ENCODE measurements at places on chromosomes 3 and 15.
A peak's percentile ranks its signal among the peaks of the same experiment; 100 is the strongest.

DNA sequence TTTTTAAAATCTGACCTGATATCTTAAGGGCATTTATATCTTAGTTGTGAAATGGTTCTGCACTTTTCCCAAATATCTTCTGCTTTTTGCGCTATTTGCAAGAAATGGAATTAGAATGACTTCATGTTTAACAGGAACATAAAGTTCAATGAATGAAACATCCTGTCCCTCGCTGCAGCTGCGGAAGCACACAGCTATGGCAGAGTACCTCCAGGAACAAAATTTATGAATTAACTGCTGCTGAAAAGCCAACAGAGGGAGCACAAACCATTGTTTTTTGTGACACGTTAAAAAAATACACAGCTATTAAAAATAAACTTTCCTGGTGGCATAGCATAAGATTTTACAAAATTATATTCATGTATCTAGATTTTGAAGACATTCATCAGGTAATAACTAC lies 404.4 kb upstream of the MDFIC2 start:
- DNase-seq: no peak

DNA sequence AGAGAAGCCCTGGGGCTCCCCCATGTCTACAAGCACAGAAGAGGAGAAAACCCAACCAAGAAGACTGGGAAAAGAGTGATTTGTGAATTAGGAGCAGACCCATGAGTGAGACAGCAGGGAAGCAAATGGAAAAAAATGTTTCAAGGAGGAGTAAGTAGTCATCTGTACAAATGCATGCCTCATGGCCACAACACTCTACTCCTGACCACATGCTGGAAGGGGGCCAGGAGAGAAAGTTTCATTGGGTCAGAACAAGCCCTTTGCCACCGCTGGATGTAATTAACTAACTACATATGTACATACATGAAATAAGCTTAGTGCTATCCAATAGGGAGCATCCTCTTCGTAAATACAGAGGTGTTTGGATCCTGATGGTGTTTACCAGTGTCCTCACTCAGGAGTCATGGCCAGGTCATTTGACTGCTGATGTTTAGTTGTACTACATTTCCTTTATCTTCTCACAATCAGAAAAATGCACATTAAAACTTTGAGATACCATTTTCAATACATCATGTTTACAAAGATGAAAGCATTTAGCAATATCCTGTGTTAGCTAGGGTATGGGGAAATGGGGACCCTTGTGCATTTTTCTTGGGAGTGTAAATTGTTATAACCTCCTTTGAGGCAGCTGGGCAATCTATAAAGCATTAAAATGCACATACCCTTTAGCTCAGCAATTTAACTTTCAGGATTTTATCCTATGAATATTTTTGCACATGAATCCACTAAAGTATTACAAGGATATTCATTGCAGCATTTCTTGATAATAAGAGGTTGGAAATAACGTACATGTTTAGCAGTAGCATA lies 27.1 kb downstream of the CLRN1 start:
- no peak for DNase-seq

DNA sequence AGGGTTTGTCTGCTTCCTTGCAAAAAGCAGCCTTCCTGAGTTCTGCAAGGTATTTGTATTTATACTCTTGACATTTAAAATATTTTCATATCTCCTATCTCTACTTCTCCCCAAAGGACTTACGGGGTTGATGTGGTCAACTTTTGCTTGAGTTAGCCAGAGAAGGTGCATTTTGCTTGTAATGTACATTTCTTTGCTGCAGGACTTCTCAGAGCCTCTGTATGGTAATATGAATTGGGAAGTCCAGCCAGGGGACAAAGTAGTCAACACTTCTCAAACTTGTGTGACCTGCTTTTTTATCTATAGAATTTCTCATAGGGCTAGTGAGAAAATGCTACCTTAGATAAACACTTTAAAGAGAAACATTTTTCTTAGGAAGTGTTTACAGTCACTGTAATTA lies 148.2 kb upstream of the LRIG1 start:
- no peak for DNase-seq

DNA sequence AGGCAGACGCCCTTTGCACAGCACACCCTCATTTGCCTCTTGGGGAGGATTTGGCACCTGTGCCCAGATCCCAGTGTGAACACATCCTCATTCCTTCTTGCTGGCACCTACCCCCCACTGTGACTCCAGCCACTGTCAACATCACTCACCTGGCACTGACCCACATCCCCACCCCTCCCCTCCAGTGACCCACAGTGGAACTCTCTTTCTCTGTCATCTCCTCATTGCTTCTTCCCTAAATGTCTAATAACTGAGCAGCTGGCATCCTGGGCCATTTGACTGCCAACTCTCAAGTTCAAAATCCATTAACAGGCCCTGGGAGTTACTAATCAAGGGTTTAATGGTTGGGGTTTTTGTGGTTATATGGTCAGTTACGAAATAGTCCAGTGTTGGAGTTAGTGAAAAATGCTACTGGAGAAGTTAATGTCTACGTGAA lies 14.4 kb downstream of the SNAPC5 start:
- DNase-seq: no peak

DNA sequence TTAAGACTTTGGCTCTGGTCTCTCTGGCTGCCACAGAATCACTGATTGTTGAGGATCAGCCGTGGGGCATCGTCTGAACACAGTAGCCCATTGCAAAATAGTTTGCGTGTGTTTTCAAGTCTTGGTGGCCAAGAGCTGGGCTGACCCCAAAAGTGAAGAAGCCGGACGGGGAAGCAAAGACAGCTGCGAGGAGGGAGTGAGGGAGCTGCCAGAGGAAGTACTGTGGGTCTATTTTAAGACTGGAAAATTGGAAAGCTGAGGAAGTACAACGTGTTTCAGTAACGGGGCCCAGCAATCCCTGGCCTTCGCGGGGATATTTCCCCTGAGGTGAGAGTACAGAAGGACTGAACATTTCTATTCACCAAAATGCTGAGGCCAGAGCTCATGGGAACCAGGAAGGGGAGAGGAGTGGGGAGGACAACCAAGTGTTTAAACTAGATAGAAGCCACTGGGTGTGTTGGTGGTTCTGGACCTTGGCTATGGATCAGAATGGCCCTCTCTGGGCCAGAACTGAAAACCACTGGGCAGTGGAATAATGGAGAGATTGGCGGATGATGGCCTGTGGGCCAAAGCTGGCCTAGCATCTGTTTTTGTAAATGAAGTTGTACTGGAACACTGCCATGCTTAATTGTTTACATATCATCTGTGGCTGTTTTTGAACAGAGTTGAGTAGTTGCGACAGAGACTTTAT lies 34.1 kb upstream of the LIMD1 start:
- no peak for DNase-seq

GRCh38 chr15:90957791-90958190 lies 3.1 kb downstream of the RCCD1 start:
- DNase-seq: no peak

- no peak for DNase-seq
Measured at GRCh38 chr3:86785386-86785785, 205.6 kb downstream of the VGLL3 start.

- peak; percentile 2 for DNase-seq
Measured at GRCh38 chr3:23324745-23325144, 121.6 kb downstream of the UBE2E2 start.
